Stimulated activated CD8-positive, alpha-beta memory T cell treated with anti-CD3 and anti-CD28 coated beads, Interleukin-15, amount 100 ng/mL, for 48 hours (primary cell): ENCODE measurements at places on chromosomes 3 and 15.

GRCh38 chr3:116905794-116906193, 196.2 kb downstream of the TUSC7 start:
- DNase-seq = no peak

DNA sequence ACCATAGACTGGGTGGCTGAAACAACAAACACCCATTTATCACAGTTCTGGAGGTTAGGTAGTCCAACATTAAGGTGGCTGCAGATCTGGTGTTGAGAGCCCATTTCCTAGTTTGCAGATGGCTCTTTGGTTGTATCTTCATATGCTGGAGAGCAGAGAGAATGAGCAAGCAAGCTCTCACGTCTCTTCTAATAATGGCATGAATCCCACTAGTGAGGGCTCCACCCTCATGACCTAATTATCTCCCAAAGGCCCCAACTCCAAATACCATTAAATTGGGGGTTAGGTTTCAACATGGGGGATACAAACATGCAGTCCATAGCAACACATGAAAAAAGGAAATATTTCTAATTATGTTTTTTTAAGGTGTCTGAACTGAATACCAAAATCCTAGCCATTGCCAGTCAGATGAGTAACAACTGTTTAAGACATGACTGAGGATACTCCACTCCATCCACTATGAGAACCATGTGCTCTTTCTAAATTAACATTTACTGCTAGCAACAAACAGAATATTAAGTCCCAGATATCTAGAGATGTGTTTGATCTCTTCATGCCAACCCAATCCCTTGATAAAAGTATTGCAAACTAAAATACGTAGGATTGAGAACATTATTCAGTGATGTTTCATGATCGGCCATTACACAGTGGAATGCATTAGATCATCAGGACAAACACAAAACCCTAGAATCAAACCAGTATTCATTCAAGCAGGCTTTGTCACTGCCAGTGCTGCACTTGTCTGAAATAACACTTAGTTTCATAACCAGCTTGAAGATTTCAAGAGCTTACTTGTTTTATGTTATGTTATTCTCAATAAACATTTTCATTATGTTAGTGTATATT, 340.3 kb downstream of the SLC9A9 start:
- DNase-seq = no peak

DNA sequence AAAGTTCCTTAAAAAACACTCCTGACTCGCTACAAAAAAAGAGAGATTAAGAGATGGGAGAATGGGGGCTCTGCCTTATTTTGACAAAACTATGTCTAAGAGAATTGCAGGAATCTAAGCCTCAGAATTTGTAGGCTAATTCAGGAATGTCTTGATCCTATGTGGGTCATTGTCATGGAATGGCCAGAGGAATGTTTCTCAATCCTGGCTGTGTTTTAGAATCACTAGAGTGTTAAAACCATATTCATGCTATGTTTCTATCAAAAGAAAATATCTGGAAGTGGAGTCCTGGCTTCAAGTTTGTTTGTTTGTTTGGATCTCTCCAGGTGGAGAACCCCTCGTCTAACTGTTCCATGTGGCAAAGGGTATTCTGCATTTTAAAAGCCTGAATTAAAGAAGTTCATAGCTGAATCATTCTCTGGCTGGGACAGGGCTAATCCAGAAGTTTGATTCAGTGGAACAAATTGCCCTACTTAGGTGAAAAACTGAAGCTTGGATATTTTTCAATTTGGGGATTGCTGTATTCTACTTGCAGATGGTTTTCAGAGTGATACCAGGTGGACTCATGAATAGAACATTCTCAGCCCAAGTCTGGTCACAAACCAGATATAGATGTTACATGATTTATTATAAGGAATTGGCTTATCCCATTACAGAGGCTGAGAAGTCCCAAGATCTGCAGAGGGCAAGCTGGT, 28.2 kb downstream of the GJD2 start:
- no peak for DNase-seq

GRCh38 chr3:9879830-9880549, at the start of gene CIDEC:
CIDEC (minus strand) TSS chr3:9880253; CDS start chr3:9878486, 1,767 bp downstream.
- DNase-seq = no peak

DNA sequence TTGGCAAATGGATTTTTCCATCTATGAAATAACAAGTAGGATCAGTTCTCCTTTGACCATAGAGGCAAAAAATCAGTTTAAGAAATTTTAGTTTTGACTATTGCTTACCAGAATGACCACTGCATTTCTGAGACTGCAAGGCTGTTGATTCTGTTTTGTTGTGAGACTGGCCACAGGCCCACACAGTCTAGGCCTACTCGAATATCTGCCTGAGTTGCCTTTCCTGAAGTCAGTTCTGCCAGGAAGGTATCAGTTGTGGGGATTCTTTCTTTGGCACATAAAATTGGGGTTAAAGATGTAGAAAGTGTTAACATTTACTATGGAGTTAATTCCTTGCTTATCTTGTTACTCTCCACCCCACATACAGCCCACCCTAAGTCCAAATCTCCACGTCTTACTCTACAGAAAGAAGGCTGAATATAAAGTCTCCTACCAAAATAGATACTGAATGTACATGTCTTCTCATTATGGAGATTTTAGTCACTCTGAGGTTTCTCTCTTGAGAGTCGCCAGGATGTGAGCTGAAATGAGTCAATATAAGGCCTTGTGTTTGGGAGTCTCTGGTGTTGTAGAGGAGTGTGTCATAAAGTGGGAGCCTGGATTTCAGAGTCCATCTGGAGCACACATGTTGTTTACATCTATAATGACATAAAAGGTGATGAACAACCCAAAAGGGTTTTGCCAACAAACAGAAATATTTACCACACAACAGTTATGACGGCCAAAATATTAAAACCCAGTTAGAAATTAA, 45.0 kb upstream of the WWTR1 start:
- no peak for DNase-seq

DNA sequence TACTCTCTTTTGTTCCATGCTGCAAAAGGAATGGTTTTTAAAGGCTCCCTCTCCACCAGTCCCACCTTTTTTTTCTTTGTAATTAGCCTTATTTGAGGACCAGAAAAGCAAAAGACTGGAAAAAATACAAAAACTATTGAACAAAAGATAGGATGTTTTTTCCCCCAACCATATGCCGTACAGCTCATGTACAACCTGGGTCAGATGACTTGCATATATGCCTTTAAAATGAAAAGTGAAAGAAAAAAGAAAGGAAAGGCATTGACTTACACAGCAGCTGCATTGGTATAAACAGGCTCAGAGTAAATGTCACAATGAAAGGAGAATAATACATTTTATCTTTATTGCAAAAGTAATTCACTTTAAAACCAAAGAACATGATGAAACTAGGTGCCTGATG, 69.5 kb upstream of the CMC1 start:
- DNase-seq = no peak

DNA sequence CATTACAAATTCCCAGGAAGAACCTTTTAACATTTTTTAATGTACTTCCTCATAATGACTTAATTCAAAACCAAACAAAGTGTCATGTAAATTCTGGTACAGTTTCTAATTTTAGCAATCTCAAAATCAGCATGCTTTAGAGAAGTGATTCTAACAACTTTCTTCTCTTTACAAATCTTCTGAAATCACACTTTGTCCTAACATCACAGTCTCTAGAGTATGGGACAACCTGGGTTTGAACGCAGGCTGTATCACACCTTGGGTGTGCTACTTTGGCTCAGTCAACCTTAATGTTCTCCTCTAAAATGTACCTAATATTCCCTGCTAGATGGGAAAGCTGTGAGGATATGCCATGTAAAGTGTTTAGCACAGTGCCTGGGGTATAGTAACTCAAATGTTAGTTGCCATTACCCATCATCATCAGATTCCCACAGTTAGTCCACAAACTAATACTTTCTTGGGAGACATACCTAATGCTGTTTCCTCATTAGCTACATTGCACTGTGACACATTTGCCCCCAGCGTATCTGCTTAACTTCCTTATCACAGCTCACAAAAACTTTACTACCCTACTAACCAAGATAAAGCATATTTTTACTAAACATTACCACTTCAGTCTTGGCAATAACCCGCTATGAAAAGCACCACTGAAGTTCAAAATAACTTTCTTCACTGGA, 3.1 kb downstream of the TSPAN3 start:
- DNase-seq = no peak

DNA sequence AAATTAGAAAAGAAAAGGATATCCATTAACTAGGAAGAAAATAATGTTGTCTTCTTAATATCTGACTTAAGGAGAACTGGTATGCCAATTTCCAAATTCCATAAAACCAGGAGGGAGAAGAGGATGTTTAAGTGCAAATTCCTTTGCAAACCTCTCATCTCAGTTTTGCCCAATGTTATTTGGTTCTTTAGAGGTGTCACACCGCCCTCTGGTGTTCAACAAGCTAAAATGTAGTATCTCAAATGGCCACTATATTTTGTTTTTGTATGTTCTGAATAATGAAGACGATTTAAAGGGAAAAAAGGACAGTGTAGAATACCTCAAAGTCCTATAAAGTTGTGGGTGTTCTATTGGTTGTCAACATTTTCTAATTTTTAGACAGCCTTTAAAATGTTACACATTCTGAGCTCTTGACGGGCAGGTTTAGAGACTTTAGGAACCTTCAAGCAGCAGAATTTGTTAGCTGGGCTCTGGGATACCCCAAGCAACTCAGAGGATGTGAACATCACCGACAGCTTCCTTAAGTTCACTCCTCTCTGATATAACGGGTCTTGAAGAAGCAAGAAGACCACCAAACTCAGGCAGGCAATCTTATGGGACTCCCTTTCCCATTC, 458.3 kb downstream of the MFSD1 start:
- no peak for DNase-seq

DNA sequence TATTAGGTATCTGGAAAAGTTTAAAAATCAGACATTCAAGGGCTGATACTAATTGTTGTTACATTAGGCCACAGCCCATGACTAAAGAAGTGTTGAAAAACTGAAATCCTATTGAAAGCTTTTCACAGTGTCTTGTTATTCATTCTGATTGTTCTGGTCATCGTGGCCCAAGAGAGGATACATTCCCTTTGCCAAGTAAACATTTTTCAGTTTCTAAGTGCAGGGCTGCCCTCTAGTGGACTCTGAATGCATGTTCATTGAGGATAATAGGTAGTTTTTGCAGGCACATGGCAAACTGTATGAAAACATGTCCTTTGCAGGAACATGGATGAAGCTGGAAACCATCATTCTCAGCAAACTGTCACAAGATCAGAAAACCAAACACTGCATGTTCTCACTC, 181.1 kb downstream of the MYRIP start:
- DNase-seq = no peak

- DNase-seq = no peak
Measured at GRCh38 chr15:37099319-37100108, 835 bp downstream of the MEIS2 start.

DNA sequence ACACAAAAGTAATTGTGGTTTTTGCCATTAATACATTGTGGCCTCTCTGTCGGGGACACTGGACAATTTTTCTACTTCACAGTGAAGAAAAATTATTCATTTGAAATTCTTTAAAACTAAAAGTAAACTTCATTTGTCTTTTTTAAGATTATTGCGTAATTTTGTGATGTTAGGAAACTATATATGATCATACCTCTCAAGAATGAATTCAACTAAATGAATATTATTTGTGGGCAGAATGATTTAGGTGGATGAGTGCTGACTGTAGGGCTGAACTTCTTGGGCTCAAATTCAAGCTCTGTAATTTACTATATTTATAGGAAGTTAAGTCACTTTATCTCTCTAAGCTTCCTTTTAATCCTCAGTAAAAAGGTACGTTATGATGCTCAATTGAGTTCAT, 441.2 kb downstream of the ROBO1 start:
- DNase-seq = no peak

GRCh38 chr3:188083011-188083410, 70.9 kb upstream of the LPP start:
- no peak for DNase-seq

- no peak for DNase-seq
Measured at GRCh38 chr3:152445212-152445611, 176.5 kb downstream of the MBNL1 start.

GRCh38 chr3:126036056-126036549, 47.8 kb downstream of the SLC41A3 start:
- no peak for DNase-seq

- DNase-seq = no peak
Measured at GRCh38 chr3:120764206-120764605, 21.7 kb downstream of the GTF2E1 start.

DNA sequence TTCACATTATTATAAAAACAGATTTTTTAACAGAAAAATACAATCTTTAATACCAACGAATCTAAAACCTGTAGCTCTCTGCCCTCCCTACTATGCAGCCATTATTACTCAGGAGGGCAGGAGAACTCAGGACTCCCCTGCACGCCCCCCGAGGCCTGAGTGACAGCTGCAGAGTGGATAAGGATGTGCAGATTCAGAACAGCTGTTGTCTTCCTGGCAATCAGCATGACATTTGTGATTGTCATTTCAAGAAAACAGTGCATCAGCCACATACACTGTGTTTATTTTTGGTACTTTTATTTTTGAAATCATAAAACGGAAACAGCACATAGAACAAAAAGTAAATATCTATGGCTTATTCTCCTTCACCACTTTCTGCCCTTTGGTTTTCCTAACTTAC, 450.8 kb downstream of the OCA2 start:
- DNase-seq = no peak

- no peak for DNase-seq
Measured at GRCh38 chr3:150014782-150015181, 44.1 kb upstream of the PFN2 start.

DNA sequence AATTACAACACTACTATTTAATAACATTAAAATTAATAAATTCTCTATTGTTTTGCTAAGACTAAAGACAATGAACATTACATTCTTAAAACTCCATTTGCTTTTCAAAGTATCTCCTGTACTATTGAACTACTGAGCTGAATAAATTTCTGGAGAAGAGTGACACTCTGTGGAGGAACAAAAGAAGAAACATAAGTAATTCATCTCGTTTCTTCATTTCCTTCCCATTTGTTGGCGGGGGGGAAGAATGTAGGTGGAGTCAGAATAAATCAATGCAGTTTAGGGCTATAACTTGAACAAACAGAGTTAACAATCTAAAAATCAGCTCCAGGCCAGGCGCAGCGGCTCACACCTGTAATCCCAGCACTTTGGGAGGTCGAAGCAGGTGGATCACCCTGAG, 32.7 kb downstream of the EFHB start:
- no peak for DNase-seq

- no peak for DNase-seq
Measured at GRCh38 chr3:195582947-195583346, 793 bp downstream of the APOD start.

GRCh38 chr15:33915571-33916407, 52.5 kb upstream of the CHRM5 start:
- no peak for DNase-seq

DNA sequence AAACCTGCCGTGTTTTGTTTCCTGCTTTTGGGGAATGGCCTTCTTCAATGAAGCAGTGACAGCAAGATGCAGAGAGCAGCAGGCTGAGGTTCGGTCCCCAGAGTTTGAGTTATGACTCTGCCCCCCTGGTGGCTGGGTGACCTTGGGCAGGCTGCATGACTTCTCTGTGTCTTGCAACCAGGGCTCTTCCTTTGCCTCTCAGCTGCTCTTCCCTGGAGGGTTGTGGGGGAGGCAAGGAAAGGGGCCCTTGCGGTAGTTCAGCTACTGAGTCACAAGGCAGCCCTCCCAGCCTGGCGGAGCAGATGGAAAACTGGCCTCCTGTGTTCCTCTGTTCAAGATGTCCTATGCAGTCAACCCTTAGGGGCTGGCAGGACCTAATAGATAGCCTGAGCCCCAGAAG, 17.1 kb downstream of the CTXND1 start:
- peak; percentile 8 for DNase-seq
